ENCODE measurements at places on chromosomes 7 and 10.

DNA sequence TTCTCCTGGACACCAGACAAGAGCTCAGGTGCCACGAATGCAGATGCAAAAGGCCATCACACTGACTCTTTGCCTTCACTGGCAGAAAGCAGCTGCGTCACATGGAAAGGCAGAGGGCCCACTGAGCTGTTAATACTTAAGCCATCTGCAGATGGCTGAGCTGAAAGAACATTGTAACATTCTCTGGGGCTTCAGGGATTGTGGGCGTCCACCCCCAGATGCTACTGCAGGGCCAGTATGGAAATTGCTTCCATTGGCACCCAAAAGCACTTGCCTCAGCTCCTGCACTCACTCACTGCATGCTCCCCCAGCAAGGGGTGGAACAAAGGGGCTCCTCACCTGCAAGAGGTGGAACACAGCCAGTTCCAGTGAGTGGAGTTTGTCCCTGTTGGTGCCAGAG, 1264.6 kb downstream of the REEP3 start:
- DNase-seq: no peak

DNA sequence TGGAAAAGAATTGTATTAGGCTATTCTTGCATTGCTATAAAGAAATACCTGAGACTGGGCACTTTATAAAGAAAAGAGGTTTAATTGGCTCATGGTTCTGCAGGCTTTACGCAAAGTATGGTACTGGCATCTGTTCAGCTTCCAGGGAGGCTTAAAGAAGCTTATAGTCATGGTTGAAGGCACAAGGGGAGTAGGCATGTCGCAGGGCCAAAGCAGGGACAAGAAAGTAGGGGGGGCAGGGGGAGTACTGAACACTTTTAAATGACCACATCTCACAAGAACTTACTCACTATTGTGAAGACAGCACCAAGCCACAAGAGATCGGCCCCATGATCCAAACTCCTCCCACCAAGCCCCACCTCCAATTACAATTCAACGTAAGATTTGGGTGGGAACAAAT, 152.5 kb upstream of the PHF14 start:
- DNase-seq: no peak

DNA sequence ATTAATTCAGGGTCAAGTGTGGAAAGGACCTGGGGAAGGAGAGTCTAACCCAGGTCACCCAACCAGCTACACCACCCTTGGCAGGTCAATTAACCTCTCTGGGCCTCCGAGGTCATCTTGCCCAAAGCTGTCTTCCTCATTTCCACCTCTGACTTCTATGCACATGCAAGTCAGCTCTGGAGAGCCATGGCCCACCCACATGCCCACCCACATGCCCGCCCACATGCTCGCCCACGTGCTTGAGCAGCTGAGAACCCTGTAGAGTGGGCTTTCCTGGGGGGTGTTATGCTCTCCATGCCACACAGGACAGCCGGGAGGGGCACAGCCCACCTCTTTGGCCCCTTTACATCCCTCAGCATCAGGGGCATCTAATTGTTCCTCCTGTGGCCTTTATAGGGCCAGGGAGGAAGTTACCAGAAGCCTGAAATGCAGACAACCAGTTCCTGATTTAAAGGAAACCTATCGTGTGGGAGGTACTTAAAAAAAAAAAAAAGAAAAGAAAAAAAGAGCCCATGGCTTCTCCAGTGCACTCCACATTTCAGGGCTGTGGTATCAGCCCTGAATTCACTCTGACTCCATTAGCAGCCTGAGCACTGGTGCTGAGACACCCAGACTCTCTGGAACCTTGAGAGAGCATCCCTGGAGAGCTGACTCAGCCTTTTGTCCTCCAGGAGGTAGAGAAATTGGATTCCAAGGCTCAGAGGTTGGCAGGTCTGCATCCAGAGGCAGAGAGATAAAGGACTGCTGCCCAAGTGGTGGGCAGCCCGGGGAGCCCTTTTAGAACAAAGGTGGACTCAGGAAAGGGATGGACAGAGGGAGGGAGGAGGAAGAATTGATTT, 176.2 kb upstream of the ZMIZ1 start:
- peak; percentile 22 for DNase-seq

DNA sequence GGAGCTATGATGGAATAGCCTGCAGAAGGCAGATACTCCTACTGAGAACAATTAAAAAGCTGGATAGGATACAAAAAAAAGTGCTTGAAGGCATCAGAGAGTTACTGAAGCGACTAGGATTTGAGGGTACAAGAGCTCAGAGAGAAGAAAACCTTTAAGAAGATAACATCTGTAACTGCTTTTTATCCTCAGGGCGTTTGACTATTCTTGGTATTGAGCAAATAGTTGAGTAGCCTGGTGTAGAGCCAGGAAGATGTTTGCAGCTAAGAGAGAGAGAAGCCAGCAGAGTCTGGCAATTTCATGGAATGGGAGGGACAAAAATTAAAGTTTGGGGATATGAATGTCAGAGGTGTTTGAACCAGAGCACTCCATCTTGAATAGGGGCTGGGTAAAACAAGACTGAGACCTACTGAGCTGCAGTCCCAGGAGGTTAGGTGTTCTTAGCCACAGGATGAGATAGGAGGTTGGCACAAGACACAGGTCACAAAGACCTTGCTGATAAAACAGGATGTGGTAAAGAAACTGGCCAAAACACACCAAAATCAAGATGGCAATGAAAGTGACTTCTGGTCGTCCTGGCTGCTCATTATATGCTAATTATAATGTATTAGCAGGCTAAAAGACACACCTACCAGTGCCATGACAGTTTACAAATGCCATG, 428.8 kb downstream of the SH2D4B start:
- no peak for DNase-seq

- no peak for DNase-seq
Observed at GRCh38 chr10:32150532-32151101, 94.4 kb upstream of the KIF5B start.

DNA sequence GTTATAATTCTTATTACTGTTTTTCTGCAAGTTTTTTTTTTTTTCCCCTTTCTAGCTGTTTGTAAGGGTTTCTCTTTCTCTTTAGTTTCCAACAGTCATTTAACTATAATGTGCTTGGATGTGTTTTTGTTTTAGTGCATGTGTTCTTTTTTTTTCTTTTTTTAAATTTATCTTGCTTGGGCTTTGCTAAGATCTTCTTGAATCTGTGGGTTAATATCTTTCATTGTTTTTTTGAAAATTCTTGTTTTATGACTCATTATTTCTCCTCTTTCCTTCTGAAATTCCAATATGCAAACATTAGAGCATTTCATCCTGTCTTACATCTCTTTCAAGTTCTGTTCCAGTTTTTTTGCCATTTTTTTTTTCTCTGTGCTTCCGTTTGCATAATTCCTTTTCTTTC, 5.7 kb upstream of the HK1 start:
- no peak for DNase-seq

DNA sequence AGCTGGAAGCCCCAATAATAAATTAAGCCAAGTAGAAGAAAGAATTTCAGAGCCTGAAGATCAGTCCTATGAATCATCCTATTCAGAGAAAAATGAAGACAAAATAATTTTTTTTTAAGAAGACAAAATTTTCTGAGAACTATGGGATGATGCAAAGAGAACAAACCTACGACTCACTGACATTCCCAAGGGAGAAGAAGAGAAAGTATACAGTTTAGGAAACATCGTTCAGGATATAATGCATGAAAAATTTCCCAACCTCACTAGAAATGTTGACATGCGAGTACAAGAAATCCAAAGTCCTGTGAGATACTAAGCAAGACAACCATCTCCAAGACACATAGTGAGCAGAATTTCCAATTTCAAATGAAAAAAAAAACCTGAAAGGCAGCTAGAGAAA, 150.5 kb downstream of the THSD7A start:
- no peak for DNase-seq

GRCh38 chr10:79380946-79381721, 33.9 kb downstream of the PPIF start:
- no peak for DNase-seq

GRCh38 chr7:55092186-55092974, 73.6 kb downstream of the EGFR start:
- no peak for DNase-seq

DNA sequence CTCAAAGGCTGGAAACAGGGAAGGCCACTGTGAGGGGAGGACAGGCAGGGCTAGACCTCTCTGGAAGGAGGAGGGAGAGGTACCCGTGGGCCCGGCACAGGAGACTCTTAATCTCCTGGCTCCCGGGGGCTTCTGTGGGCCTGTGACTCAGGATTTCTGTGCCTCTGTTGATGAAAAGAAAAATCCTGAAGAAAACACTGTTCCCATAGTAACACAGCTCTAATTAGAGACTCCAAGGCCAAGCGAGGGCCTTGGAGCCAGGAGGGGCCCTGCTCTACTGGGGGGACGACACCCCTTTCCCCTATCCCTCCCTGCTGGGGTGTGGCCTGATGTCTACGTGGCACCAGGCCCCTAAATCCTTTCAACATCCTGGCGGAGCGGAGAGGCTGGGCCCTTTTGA, 174.1 kb upstream of the TNRC18 start:
- no peak for DNase-seq

GRCh38 chr7:148191391-148192065, 399.0 kb upstream of the C7orf33 start:
- DNase-seq: no peak

DNA sequence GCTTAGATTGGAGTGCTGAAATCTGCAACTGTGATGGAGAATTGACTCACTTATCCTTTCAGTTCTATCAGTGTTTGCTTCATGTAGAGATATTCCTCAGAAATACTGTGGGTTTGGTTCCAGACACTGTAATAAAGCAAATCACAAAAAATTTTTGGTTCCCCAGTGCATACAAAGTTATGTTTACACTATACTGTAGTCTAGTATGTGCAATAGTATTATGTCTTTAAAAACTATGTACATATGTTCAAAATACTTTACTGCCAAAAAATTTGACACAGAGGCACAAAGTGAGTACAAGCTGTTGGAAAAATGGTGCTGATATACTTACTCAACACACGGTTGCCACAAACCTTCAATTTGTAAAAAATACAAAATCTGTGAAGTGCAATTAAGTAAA, 112.5 kb downstream of the EPC1 start:
- no peak for DNase-seq

- DNase-seq: no peak
Observed at GRCh38 chr7:105853931-105854419, 22.4 kb downstream of the ATXN7L1 start.

GRCh38 chr10:1378473-1378872, 322.3 kb downstream of the WDR37 start:
- DNase-seq: no peak

GRCh38 chr7:76187272-76187671, 14.4 kb upstream of the SRRM3 start:
- no peak for DNase-seq

- DNase-seq: no peak
Observed at GRCh38 chr7:112362053-112362650, 88.1 kb upstream of the IFRD1 start.

Data from inflammatory macrophage treated with lipopolysaccharide for 1 hour (primary cell).